Stimulated activated CD4-positive, alpha-beta T cell treated with anti-CD3 and anti-CD28 coated beads, Interleukin-12 subunit alpha, Interleukin-12 subunit beta, amount 100 ng/mL, for 24 hours (primary cell): ENCODE measurements at places on chromosomes 2 and 18.

GRCh38 chr18:73758446-73758845 lies 389.2 kb downstream of the FBXO15 start:
- no peak for DNase-seq

- no peak for DNase-seq
Measured at GRCh38 chr2:13611939-13612338, 895.2 kb downstream of the TRIB2 start.

GRCh38 chr2:234494361-234495250 lies 2.3 kb downstream of the ARL4C start:
- no peak for DNase-seq

- no peak for DNase-seq
Measured at GRCh38 chr2:1742681-1743395, 1.5 kb downstream of the PXDN start.

DNA sequence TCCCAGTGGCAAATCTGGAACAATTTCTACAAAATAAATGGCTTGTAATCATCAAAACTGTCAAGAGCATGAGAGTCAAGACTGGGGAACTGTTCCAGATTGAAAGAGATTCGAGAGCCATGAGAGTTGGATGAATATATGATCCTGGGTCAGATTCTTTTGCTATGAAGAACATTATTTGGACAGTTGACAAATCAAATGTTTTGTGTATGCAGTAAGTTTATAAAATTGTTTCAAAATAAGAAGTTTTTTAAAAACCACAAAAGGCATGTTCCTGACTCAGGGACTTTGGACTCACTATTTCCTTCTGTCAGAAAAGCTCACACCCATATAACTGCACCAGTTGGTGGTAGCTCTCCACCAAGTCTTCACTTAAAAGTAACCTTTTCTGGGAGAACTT lies 38.5 kb downstream of the ROCK2 start:
- DNase-seq: no peak

DNA sequence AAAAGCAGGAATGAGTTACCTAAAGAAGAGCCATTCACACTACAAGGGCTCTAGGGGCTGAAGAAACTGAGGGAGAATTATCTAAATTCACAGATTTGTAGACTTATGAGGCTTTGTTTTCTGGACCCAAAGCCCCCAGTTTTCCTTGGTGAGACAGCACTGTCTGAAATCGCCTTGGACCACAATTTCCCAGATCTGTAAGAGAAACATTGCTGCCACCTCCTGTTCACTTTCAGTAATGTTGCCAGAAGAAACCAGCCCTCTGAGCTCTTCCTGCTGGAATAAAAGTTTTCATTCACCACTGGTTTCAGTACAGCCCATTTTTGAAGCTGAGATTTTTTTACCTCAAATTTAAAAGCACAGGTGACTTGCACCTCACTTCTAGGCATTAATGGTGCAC lies 169.2 kb downstream of the CDH20 start:
- no peak for DNase-seq

DNA sequence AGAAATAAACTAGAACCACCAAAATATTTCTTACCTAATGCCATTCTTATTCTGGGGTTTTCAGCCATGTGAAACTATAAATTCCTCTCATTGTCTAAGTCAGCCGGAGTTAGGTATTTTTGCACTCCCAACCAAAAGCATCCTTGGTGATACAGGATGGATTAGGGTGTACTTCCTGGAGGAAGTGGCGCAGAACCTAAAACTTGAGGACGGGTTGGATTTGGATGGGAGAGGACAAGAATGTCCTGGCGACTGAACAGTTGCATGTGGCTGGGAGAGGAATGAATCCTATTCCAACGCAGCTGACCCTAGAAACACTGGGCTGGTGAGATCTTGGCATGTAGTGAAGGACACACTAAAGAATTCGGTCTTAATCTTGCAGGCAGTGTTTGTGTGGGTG lies 58.5 kb downstream of the E2F6 start:
- DNase-seq: no peak

DNA sequence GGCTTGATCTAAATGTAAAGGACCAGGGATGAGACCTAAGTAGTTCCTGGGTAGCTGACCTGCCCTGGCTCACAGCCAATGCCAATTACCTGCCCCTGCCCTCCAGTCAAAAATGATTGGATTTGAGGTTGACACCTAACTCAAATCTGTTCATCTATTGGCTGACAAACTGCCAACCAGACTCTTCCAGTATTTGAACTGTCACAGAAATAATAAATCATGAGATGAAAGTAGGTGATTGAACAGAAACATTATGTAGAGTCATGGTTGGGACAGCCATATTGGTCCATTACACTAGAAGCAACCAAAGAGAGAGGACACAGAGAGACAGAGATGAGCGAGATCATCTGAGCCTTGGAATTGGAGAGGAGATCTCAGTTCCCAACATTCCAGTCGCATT lies 109.1 kb downstream of the ATL2 start:
- no peak for DNase-seq

DNA sequence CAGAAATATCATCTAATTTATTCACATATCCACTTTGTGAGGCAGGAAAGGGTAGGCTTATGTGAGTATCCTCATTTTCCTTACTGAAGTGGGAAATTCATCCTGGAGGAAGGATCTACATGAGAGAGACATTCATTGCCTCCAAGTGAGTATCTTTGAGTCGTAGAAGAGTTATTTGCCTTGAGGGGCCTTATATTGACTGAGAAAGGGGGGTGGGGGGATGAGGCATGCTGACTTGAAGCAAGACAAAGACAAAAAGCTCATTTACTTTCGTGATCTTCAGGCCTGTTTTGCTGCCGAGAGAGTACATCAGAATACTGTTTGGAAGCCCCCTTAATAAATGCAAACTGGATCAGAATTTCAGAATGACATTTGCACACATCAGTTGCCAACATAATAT lies 17.6 kb upstream of the NEDD4L start:
- DNase-seq: no peak

DNA sequence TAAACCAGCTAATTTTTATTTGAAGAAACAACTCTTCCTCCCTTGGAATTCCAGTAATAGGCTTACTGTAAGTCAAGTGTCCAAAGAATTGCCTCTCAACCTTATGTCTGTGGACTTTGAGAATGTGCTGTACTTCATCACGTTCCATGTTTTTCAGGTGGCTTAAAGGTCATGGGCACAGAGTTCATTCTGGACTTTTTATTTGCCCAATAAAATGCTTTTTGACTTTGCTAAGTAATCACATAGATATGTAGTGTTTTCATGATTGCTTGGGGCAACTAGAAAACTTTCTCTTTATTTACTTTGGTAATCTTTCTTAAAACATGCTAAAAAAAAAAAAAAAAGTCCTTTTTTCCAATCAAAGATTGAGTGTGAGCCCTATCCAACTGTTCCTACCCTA lies 10.4 kb upstream of the DNAH7 start:
- no peak for DNase-seq

- DNase-seq: no peak
Measured at GRCh38 chr18:46668135-46668534, 11.1 kb upstream of the LOXHD1 start.

DNA sequence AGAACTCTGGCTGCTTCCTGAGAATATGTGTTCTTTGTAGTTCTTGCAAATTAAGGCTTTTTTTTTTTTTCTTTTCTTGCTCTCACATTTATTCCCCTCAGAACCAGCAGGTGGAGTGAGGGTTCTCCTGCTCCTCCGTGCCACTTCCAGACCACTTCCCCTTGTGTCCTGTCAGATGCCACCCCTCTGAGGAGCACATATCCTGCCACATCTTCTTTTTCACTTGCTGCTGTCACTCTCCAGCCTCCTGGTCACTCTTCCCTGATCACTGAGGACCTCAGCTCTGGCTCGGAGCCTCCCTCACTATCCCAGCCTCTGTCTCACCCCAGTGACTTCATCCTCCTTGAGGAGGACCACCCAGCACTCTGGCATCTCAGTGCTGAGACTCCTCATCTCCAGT lies 100.5 kb downstream of the TACR1 start:
- no peak for DNase-seq

DNA sequence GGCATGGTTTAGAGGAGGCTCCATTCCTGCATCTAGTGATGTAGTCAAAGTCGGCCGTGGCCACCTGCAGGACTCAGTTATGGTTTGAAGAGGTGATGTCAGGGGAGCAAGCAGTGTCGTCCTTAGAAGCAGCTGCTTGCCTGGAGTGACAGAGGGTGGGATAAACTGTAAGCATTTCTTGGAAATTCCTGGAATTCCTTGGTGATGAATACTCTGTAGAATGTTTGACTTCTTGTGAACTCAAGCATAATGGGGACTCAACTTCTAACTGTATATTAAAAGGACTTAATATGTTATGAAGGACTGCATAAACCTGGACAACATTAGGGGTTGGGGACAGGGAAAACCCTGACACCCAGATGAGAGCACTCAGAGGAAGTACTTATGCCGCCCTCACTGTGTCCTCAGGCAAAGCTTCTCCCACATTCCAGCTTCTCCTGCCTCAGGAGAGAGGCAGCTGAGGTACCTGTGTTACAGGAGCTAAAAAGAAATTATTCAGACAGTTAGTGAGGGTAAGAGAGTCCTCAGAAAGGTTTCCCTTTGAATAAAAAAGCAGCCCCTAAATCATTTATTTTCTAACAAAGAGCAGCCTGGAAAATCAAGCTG lies 459.9 kb upstream of the CELF4 start:
- DNase-seq: no peak

DNA sequence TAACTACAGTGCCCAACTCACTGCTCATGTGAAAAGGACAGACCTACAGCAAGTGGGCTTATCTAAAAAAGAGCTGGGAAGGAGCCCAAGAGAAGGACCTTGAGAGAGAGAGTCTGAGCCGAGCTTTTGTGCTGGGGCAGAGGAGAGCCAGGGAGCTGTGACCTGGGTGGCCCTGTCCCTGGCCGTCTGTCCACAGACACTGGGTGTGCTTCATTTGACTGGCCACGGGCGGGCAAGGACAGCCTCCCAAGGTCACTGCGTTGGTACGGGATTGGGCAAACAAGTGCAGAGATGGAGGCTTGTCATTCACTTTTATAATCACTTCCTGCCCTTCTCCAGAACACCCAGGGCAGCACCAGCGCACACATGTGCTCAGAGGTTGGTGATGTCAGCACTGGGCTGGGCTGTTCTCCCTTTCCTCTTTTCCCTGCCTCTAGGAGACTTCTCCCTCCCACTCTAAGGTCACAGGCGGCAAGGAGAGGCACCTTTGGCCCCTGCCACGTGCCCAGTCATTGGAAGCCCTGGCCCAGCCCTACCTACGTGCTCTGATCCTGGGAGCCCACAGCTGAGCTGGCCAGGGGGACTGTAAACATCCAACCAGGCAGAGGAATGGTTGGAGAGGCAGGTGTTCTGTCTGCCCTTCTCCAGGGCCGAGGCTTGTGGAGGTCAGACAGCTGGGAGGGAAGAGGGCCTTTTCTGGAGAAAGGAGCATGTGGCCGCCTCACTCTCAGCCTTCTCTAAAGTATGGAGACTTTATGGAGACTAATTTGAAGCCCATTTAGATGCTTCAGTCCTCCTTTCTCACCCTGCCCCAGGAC lies 6.4 kb upstream of the PSD4 start:
- DNase-seq: no peak

DNA sequence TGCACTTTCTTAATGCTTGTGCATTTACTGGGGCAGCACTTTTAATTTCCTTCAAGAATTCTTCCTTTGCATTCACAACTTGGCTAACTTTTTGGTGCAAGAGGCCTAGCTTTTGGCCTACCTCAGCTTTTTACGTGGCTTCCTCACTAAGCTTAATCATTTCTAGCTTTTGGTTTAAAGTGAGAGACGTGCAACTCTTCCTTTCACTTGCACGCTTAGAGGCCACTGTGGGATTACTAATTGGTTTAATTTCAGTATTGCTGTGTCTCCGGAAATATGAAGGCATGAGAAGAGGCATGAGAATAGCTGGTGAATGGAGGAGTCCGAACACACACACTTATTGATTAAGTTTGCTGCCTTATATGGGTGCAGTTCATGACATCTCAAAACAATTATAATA lies 354.1 kb downstream of the DLGAP1 start:
- DNase-seq: no peak

DNA sequence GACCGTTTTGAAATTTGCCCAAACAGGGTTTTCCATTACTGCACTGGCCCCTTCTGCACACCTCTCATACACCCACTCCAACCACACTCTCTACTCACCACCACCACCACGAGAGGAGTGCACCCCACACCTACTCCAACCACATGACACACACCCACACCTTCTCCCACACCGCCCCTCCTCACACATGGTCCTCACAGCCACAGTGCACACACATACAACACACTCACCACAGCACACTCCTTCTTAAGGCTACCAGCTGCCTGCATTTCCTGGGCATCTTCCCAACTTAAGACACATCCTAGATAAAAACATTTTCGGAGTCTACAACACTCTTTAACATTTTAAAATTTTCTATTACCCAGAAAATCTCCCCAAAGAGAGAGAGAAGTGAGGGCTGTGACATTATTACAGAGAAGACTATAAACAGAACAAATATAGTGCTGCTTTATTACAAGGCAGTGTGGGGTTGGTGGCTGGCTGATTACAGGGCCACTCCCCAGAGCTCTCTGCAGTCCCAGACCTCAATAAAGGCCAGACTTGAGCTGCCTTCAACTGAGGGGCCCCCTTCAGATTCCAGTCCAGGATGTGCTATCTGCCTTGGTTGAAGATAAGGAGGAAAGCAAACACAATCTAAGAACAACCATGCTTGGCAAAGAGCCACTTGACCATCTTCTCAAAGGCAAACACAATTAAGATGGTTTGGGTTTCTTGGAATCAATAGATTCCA lies 36.1 kb downstream of the NHEJ1 start:
- no peak for DNase-seq

- DNase-seq: no peak
Measured at GRCh38 chr2:165431014-165431413, 38.5 kb upstream of the CSRNP3 start.

GRCh38 chr2:64634345-64635267 lies 19.1 kb downstream of the SERTAD2 start:
- no peak for DNase-seq

DNA sequence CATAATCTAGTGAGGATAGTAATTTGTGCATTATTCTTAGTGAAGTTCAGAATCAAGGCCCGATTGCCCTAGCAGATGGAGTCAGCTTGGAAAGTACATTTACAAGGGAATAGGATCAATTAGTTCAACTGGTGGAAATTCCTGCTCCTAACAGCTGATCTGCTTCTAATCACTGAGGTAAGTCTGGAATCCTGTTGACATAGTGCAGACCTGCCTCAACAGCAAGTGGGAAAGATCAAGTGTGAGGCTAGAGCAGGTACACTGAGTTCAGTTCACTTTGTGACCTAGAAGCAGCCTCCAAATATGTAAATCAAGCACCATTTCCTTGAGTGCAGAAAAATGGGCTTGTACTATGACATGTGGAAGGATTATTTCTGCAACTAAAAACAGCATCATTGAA lies 111.2 kb upstream of the NOSTRIN start:
- DNase-seq: no peak

DNA sequence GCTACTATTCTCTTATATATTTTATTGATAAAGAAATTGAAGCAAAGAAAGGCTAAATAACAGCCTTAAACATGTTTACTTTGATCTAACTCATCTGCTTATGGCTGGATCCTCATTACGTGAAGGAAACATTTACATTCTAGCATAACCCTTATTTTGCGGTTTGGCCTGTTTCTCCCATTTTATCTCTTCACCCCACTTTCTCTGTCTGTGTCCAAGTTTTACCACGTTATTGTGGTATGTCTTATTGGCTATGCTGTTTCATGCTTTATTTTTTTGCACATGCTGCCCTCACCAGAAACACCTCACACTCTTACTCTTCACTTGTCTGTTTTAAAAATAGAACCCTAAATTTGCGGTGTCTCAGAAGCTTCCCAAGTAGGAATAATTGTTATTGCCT lies 78.5 kb downstream of the RPIA start:
- DNase-seq: no peak

GRCh38 chr2:12543076-12543977 lies 173.4 kb upstream of the TRIB2 start:
- DNase-seq: no peak
